Activated T-cell treated with anti-CD3 and anti-CD28 coated beads, Interleukin-2, amount 50 U/mL, for 4 hours (primary cell): ENCODE measurements at places on chromosomes 13 and 19. TPM values are rescaled to one million over a fixed set of nuclear protein-coding genes. Genes with fewer than 3 reads are reported as not detected.

DNA sequence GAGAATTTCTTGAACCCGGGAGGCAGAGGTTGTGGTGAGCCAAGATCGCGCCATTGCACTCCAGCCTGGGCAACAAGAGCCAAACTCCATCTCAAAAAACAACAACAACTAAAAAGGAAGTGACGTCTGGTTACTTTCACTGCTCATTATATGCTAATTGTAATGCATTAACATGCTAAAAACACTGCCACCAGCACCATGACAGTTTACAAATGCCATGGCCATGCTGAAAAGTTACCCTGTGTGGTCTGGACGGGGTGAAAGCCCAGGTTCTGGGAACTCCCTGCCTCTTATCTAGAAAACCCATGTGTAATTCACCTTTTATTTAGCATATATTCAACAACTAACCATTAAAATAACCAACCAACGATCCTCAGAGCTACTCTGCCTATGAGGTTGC, 28.1 kb downstream of the CPT1C start:
- no peak for DNase-seq

- no peak for DNase-seq
These were observed 39.6 kb upstream of the FREM2 start for GRCh38 chr13:38647312-38647711.

DNA sequence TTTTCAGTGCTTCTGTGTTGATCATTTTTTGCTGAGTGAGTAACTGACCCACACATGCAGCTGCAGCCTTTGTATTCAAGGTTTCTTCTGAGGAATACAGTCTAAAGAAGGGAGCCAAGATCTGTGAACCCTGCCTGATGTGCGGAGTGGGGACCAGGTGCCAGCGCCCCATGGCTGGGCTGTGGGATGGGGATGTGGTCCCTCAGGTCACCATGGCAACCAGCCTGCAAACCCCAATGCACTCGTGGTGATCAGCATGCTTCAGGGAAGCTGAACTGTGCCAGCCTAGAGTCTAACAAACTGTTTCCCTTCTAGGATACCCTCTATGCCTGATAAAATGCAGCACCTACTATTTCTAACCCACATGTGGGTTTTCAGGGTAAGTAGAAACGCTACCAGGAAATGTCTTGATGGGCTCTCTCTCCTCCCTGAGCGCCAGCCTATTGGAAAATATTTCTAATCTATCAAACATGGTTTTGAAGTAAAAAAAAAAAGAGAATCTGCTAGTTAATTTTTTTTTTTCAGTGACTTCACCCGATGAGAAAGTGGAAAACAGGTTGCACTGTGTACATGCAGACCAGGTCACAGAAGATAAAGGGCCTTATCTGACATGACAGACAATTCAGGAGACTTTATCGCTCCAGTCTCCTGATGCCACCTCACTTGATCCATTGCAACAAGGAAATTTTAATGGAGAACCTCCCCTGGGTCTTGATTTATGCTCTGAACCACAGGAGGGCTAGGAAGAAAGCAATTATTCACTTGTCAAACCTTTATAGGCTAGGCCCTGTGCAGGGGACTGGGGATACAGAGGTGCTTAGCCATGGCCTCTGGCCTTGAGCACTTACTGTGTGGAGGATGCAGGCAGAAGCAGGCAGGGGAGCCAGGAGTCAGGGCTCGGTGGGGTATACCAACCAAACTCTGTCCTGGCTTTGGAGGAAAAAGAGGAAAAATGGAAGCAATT, 51.1 kb downstream of the RASL11A start:
- no peak for DNase-seq

- DNase-seq, result no peak
These were observed 255.3 kb downstream of the TEX29 start for GRCh38 chr13:111575719-111576118.

- no peak for DNase-seq
These were observed 214.4 kb upstream of the IRS2 start for GRCh38 chr13:110000534-110001345.

- DNase-seq, result no peak
These were observed 1.2 kb downstream of the RPS19 start for GRCh38 chr19:41861116-41861768.

DNA sequence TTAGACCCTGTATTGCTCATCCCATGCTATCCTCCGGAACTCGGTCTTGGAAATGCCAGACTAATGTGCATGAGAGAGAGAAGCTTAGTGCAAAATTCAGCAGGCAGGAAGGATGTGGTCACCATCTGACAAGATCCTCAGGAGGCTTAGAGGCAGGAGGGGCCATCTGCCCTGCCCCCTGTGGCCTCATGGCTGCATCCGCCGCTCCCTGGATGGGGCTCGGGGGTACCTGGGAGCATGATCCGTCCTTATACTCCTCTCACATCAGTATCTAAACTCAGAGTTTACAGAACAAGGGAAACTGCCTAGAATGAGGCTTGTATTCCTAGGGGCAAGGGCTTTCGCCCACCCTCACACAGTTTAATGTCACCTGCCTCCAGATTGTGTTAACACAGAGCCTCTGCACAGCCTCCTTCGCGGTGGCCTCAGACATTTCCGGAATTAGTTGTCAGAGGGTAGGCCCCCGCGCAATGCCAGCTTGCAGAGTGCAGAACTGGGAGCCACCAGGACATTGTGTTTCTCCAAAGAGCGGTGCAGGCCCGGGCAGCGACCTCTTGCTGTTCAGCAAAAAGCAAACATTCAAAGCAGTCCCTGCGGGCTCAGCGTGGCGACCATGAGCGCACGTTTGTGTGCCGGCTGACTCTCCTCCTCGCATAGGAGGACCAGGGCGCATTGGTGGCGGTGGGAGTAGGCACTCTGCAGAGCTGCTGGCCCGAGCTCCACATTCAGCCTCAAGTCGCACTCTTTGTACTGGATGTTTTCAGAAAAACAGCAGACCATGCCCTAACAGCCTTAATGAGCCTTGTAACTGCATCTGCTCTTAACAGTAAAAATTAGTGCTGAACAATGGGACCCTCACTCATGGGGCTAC, 39.1 kb downstream of the GPR12 start:
- DNase-seq, result no peak

DNA sequence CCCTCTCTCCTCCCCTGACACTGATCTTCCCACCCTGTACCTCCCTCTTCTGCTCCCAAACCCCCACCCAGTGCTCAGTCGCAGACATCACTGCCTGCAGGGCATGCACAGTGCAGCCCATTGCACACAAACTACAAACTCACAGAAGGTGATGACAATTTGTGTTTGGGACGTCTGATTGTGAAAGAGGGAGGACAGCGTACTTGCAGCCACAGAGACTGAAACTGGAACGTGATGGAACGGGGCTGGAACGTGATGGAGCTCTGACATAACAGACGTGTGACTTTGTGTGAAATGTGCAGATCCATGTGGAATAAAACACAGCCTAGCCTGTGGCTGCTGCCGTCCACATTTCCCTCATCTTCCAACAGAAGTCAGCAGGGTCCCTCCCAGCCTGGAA, 57.3 kb upstream of the CEACAM8 start:
- no peak for DNase-seq

DNA sequence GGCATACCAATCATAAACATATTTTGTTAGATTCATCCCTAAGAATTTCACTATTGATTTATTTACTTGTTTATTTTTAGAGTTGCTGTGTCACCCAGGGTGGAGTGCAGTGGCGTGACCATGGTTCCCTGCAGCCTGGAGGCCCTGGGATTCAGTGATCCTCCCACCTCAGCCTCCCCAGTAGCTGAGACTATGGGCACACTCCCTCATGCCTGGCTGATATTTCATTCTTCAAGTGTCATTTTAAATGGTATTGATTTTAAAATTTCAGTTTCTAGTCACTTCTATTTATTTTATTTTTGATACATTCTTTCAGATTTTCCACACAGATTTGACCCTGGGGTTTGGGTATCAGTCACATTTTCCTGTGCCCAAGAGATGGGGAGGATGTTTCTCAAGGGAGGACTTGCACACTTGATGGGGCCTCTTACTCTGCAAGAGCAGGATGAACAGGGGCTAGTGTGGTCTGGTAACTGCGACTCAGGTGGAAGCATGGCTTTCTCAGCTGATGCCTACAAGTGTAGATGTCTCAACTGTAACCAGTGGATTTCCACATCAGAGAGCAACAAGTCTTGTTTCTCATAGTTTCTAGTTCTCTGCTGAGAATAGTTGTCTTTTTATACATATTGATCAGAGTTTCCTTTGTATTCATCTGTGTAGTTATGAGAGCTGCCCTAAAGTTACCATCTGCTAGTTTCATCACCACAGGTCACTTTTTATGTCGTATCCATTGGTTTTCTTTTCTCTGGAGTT, 40.2 kb downstream of the CCNE1 start:
- DNase-seq, result no peak

GRCh38 chr13:95337597-95337996, 36.3 kb upstream of the ABCC4 start:
- no peak for DNase-seq

GRCh38 chr19:1063909-1064660, 2.9 kb upstream of the ARHGAP45 start:
- no peak for DNase-seq

GRCh38 chr19:6271721-6272410, 7.9 kb downstream of the MLLT1 start:
- no peak for DNase-seq

DNA sequence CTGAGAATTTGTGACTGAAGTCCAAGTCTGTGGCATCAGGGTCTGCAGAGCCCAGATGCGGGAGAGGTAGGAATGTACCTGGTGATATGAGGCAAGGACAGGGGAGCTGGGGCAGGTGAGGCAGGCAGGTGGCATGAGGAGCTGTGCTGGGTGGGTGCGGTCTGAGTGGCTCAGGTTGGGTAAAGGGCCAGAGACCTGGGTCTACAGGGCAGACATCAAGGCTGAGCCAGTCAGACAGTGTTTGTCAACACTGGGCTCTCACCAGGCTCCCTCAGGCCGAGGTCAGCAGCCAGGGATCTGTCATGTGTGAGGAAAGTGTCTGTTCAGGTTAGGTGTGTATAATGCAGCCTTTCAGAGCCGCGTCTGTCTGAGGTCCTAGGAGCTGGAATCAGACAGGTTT, 18.6 kb downstream of the GPI start:
- DNase-seq, result no peak

- DNase-seq, result no peak
These were observed 12.6 kb upstream of the ZNF414 start for GRCh38 chr19:8526345-8527091.

DNA sequence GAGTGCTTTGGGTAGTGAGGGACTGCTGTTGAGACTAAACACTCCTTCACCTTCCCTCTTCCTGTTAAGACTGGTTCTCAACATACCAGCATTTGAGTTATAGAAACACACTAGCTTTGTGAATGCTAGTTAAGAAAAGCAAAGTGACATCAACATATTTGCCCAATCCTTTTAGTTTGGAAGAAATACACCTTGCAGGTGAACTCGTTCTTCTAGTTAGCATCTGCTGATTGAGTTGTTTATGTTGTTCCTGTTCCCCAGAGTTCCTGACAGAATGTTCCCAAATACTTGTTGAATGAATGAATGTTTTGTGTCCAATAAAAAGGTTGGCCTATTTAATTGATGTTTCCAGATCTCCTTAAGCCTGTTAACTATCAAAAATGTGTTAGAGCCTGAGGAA, 7.1 kb downstream of the LMO7 start:
- no peak for DNase-seq

- no peak for DNase-seq
These were observed 65.7 kb downstream of the KLF12 start for GRCh38 chr13:74068471-74068870.

Gene PSG2
- not detected for total RNA-seq

Gene SRRM5
- 0.30 TPM for total RNA-seq

Gene TMPRSS9
- not detected for total RNA-seq

Gene ATP1A3
- total RNA-seq, result 2.8 TPM

Gene AMER2
- total RNA-seq, result not detected

Gene ELSPBP1
- total RNA-seq, result not detected

Gene PODNL1
- total RNA-seq, result not detected

Gene TMEM59L
- total RNA-seq, result not detected

Gene DUXA
- total RNA-seq, result not detected

Gene STAP2
- 11.1 TPM for total RNA-seq

Gene ZNF837
- total RNA-seq, result 1.8 TPM

Gene GPR108
- total RNA-seq, result 78.6 TPM
